Stimulated activated CD4-positive, alpha-beta T cell treated with anti-CD3 and anti-CD28 coated beads, TNF-alpha, amount 100 ng/mL, for 24 hours (primary cell): ENCODE measurements at places on chromosomes 4 and X.

DNA sequence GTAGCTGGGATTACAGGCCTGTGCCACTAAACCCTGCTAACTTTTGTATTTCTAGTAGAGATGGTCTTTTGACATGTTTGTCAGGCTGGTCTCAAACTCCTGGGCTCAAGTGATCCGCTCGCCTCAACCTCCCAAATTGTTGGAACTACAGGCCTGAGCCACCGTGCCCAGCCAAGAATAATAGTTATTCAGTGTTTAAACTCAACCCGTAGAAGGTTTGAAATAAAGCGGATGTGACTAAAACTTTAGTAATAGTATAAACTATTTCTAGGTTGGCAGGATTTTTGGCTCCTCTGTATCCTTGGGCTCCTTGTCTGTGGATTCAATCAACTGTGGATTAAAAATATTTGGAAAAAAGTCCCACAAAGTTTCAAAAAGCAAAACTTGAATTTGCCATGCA is 37.8 kb downstream of the PCDH10 start:
- no peak for DNase-seq

DNA sequence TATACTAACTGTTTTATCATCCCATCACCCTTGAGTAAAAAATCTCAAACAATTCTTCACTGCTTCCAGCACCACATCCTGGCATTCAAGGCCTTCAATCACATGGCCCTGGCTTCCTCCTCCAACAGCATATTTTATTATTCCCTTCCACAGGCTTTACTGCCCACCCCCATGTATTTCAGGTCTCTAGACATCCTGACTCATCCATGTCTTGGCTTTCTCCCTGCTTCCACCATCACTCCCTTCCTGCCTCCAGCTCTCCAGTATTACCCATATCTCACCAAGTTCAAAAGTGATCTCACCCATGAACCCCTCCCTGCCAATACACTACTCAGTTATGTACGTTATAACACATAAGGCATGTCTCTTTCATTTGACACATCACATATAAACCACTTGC is 34.7 kb upstream of the PLAC1 start:
- DNase-seq: no peak

- no peak for DNase-seq
Observed at GRCh38 chrX:107565931-107566603, 62.2 kb upstream of the PRPS1 start.

DNA sequence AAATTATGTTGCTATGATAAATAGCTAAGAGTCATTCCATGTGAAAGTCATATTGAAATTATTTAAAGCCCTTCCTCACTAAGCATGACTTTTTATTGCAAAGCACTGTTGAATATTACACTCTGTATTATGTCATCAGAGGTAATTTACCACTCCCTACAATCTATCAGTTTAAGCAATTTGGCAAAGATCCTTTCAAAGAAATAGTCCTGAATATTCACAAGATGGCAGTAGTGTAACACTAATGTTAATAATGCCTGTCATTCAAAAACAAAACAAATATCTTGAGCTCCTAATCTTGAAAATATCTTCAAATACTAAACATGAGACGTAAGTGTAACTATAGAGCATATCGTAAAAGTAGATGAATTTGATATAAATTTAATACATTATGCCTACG is 208.6 kb upstream of the TECRL start:
- DNase-seq: no peak

- DNase-seq: no peak
Observed at GRCh38 chr4:27592738-27593137, 732.1 kb downstream of the STIM2 start.

GRCh38 chrX:24298191-24298590 is 15.7 kb downstream of the SUPT20HL2 start:
- no peak for DNase-seq
